ENCODE measurements at places on chromosomes 16 and 17. TPM values are rescaled to one million over a fixed set of nuclear protein-coding genes. Genes with fewer than 3 reads are reported as not detected.

Gene DERL2
- 59.7 TPM for total RNA-seq

Gene ALOX15B
- total RNA-seq: not detected

Gene KRT20
- 0.13 TPM for total RNA-seq

Gene CCL13
- total RNA-seq: not detected

Gene KRT25
- not detected for total RNA-seq

Gene TP53TG3E
- total RNA-seq: not detected

Gene C17orf50
- not detected for total RNA-seq

Gene ZDHHC1
- total RNA-seq: 7.8 TPM

Measured in Panc1 (cell line).